ENCODE measurements at places on chromosomes 16 and 17.
A peak's percentile ranks its signal among the peaks of the same experiment; 100 is the strongest.

GRCh38 chr16:53465606-53466280 lies 31.5 kb downstream of the RBL2 start:
- DNase-seq = no peak

- no peak for DNase-seq
These were observed at the start of gene TEX19 for GRCh38 chr17:82358465-82359350. TSS of gene TEX19 (plus strand) at chr17:82359247. CDS start at chr17:82362151, 2,904 bp downstream.

DNA sequence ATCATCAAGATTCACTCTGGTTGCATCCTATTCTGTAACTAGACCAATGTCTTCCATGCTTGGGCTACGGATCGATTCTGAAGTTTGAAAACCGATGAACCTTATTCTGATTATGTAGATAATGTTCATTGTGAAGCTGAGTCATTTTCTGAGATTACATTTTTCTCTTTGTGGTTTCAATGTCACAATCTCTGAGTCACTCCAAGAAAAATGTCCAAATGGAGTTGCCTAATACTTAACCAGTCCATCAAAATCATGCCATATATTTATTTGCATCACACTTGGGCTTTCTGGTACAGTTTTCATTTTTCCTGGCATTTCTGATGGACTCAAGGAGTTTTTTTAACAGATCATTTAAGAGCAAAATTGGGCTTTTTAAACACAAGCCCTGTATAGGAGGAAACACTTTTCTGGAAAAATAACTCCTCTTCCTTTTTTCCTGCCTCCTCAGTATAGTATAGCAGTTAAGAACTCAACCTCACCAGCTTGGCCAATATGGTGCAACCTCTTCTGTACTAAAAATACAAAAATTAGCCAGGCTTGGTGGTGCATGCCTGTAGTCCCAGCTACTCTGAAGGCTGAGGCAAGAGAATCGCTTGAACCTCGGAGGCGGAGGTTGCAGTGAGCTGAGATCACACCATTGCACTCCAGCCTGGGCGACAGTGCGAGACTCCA lies 17.5 kb downstream of the CACNG3 start:
- no peak for DNase-seq

DNA sequence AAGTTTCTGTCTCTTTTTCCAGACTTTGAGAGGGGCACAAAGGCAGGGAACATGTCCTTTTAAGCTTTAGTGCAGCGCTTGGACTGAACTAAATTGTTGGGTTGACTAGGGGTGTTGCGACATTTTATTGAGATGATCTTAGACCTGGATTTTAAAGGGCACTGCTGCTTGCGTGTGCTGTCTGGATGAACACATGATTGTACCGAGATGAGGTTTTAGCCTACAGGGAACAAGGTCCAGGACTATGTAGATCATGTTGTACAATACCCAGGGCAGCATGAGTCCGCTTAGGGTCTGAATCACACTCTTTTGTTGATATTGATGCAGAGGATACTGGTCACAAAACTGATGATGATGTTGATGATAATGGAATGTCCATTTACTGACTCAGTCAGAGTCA lies 5.2 kb upstream of the RGS9 start:
- DNase-seq = no peak

DNA sequence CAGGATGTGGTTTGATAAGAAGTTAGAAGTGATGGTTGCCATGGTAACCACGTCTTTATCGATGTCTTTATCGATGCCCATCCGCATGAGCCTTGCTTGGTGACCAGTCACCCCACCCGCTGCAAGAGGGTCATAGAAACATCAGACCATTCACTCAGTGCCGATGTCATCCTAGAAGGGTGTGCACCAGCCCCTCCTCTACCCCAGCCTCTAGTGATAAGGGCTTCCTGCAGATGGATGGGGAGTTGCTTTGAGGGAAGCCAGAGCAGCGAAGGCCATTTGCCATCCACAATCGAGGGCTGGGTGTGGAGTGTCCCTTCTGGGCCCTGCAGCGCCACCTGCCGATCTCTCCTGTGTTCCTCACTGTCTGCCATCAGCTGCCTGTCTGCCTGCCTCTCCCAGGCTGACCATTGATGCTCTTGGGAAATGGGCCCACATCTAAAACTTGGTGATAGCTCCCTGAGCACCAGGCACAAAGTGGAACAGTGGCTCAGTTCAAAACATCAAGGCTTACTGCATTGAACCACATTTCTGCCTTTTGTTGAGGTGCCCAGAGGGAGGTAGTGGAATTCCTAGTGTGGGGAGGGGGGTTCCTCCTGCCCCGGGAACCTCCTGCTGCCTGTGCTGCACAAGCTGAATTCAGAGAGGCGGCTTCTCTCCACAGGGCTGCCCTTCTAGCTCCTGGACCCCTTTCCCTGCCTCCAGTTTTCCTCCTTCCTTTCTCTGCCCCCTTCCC lies 8.9 kb downstream of the CALB2 start:
- DNase-seq = no peak

DNA sequence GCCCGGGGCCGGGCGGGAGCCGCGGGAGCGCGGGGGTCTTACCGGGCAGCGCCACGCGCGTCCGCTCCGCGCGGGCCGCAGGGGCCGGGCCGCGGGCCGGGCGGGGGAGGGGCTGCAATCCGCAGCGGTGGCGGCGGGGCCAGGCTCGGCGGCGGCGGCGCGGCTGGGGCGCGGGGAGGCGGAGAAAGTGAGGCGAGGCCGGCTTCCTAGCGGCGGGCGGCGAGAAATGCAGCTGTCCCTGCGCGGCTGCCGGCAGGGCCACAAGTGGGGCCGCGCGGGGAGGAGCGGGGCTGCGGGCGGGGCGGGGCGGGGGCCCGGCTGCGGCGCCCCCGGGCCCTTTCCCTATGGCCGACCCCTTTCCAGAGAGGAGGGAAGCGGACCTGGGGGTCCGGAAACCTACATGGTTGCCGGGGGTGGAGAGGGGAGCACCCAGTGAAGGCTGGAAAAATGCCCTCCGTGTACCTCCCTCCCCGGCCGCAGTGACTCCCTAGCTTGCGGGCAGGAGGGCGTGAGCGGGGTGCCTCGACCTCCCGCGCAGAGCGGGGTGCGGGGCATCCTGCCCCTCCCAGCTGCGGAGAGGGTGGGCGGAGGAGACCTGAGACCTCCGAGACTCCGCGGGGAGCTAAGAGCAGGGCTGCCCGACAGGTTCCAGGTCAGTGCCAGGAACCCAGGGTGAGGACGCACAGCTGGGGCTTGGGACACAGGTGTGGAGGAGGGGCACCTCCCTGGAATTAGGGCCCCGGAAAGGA lies at the start of gene CUEDC1:
Gene CUEDC1, minus strand, starts transcription at position 230 of the 749 bp plus-strand sequence. CDS start 69,848 bp downstream, outside the sequence.
- DNase-seq = peak; percentile 11

DNA sequence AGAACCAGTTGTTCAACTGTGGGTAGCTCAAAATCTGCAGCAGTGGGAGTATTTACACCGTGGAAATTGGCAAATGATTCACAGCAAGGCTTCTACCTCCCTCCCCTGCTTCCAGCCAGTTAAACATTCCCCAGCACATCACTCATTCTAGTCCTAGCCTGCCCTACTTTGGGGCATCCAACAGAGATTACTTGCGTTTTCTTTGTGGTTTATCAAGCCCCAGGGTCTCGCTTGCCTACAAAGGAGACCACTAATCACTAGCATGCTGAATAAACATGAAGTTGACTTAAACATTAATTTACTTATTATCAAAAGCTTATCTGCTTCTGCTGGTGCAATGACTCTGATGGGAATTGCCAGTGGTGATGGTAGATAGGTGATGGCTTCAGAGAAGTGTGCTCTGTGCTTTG lies 94.5 kb downstream of the MARF1 start:
- no peak for DNase-seq

GRCh38 chr16:66509576-66509975 lies 40.3 kb downstream of the TK2 start:
- no peak for DNase-seq

- no peak for DNase-seq
These were observed 12.6 kb downstream of the PMFBP1 start for GRCh38 chr16:72159386-72159785.

- no peak for DNase-seq
These were observed 50.1 kb downstream of the PIMREG start for GRCh38 chr17:6494239-6494941.

All from stimulated activated CD8-positive, alpha-beta memory T cell treated with anti-CD3 and anti-CD28 coated beads, Interleukin-15, amount 100 ng/mL, for 1 hour (primary cell).